ENCODE measurements at places on chromosomes 16 and 17.

DNA sequence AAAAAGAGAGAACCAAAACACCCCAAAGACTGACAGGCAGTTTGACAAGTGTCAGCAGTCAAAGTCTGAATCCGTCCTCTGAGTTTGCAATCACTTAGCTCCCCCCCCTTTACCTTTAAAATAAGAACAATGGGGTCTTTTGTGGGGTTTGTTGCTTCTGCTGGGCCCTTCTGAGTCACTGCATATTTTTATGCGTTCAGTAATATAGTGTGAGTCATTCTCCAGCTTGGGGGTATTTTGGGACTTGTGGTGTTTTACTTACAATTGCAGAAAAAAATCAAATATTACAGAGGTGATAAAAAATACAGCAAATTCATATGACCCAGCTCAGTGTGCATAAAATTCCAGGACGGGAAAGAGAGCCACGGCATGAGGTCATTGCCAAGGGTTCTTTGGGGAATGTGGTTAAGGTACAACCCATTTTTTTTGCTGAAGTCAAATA is 120.1 kb downstream of the CYLD start:
- no peak for DNase-seq

DNA sequence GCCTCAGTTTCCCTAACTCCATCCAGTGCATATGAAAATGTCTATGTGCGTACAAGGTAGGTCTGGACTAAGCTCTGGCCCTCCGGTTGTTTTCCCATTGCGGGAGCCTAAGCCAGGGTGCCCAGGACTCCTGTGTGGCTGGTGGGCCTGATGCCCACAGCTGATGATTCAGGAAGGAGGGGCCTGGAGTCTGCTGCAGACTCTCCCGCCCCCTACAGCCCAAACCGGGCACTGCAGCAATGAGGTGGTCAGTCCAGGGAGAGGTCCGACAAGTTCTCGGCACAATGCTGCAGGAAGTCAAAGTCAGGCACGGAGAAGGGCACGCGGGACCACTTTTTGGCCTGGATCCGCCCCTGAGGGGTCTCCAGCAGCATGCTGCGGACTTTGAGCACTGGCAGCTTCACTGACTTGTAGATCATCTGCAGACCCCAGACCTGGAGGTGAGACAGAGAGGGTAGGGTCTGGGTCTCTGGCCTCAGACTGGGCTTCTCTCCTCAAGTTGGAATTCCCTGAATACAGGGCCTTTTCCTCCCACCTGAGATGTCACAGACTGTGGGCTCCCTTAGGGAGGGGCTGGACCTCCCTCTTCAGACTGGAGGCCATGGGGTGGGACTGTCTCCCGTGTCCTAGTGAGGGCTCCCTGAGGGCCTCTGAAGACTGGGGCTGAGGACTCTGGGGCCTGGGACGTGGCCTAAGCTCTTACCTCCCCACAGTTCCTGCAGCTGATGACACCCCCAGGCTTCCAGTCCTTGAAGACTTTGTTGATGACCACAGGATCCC is 3.4 kb upstream of the ZNF385C start:
- peak; percentile 67 for DNase-seq

- no peak for DNase-seq
Measured at GRCh38 chr16:55570159-55570558, 3.7 kb downstream of the CAPNS2 start.

DNA sequence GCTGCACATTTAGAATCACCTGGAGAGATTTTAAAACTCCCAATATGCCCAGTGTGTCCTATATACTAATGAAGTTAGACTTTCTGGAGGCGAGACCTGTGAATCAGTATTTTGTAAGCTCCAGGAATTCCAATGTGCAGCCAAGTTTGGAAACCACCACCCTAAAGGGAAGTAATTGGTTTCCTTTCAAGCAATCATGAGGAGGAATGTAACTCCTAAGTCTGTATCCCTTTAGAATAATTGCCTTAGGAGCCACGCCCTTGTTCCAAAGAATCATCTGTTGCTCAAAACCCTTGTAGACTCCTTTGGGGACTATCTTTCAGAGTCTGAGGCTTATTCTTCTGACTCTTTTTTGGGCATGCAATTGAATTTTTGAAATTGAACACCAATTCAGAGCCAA is 84.4 kb downstream of the DNAH9 start:
- DNase-seq: no peak

GRCh38 chr16:27223226-27223610 is 19.9 kb downstream of the KDM8 start:
- no peak for DNase-seq
